Activated B cell treated with CpG ODN at 0.5 μM for 24 hours (primary cell): ENCODE measurements at places on chromosomes 12 and 14.
A peak's percentile ranks its signal among the peaks of the same experiment; 100 is the strongest.

DNA sequence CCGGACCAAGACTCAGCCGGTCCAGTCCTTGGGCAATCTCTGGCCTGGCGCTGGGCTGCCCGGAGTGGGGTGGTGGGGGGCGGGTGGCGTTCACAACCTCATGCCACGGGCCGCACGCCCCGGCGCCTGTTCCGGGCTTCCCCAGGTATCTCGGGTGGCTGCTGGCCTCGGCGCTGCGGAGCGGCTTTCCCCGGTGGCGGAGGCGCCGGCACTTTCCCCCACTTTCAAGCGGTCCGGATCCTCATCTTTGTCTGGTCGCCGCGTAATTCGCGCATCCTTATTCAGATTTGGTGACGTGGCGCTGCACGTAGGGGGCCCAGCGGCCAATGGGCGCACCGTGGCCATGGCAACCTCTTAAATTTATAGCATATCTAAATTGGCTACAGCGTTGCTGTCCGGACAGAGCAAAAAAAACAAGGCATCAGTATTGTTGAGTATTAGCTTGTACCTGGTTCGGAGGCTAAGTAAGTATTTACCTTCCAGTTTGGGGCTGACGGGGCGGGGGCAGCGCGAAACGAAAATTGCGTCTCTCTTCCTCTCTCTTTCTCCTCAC, at the start of gene LHX5:
TSS of gene LHX5 (minus strand) at position 253 of the 553 bp plus-strand sequence. CDS start 373 bp downstream, outside the sequence.
- no peak for DNase-seq

DNA sequence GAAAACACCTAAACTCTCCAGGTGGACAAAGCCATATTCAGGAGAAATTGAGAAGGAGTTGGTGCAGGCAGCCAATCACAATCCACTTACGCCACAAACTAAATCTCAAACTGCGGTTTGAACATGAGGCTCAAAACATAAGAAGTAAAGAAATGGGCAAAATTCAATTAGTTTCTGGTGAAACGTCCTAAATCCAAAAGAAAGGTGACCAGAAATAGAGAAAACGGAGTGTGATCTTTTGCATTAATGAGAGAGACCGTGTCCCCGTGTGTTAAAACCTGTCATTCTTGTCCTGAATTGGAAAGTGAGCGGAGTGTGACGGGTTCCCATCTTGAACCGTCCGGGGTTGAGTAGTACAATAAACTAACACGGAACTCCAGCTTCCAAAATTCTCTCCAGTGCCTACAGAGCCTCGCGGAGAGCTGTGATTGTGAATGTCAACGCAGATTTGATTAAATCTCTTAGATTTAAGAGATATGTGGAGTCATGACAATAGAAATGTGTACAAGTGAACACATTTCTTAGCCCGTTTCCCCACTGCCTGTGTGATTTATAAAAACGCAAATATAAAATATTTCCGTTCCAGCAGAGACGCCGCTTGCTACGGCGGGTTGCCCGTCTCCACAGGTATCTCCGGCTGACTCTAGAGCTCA, 595 bp upstream of the METAP2 start:
- DNase-seq: no peak

- no peak for DNase-seq
These were observed 56.2 kb downstream of the FNTB start for GRCh38 chr14:65042731-65043372.

DNA sequence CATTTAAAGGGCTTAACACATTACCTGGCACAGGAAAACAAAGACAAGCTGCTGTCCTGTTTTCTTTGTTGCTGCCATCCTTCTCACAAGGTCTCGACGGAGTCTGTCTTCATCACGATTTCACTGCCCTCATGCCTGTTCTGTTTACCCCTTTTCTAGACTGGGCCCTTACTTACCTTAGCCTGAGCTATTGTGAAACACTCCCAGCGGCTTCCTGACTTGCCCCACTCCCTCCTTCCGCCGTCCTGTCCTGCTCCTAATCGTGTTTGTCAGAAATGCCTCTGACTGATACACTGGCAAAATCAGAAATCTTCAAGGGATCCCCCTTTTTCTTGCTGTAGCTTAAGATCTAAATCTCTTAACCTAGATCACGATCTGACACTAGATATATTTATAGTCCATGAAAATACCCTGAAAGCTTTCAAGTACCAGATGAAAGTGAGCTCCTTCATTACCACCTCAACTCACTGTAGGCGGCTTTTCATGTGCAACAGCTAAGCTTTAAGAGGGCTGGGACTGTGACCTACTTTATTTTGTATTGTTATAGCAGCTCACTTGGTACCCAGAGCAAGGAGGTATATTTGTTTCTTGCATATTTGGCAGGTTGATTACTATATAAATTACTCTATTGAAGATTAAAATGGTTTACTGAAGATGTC, 32.1 kb downstream of the TECPR2 start:
- DNase-seq: no peak

- DNase-seq: no peak
These were observed 1100.6 kb downstream of the GALC start for GRCh38 chr14:86892152-86892956.

DNA sequence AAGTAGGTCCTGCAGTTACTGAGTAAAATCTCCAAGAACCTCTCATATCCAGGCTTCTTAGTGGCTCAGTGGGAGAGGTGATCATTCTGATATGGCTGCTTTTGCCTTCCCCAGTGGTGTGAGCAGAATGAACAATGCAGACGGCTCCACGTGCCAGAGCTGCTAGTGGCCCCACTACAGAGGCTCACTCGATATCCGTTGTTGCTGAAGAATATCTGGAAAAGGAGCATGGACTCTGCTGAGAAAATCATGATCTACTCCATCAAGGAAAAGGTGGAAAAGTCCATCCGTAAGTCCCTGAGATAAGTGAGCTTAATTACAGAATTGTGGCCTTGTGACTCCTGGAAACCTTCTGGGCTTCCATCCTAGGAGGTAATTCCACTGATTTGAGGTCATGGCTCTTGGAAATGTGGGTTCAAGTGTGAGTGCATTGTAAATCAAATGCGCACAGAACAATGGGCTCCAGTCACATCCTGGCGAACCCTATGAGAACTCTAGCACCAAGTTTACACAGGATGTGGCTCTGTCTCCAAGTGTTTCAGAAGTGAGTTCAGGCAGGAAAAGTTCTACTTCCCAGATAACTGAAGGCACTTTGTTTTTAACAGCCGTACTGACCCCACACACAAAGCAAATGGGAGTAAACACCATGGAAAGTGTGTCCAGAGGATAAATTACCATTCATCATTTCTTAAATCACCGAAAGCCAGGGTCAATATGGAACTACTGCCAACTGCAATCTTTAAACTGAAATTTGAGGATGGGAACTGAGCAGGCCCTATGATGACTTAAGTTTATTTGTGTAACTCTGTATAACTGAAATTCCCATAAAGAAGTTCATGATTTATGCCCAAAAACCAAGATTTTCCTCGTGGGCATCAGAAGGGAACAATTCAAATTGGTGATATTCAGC, 51.4 kb downstream of the PLEKHG7 start:
- DNase-seq: no peak

- no peak for DNase-seq
These were observed 35.9 kb downstream of the WNK1 start for GRCh38 chr12:788288-788687.

- no peak for DNase-seq
These were observed 23.2 kb downstream of the GALNT9 start for GRCh38 chr12:132305991-132306884.

DNA sequence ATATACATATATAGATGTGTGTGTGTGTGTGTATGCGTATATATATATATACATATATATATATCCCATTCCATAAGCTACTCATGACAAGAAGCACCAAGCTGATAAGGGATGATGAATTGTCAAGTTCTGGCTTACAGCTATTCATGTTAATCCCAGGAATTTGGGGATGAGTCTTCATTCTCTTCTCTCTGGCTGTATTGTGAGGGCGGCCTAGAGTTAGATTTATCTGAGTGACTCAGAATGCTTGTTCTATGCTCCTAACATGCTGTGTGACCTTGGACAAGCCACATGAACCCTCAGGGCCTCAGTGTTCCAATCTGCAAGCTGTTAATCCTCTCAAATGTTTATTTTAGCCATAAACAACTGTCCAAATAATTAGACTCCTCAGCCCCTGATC, 749.0 kb downstream of the MED13L start:
- DNase-seq: no peak

GRCh38 chr12:71763677-71764379, 9.2 kb downstream of the RAB21 start:
- no peak for DNase-seq

DNA sequence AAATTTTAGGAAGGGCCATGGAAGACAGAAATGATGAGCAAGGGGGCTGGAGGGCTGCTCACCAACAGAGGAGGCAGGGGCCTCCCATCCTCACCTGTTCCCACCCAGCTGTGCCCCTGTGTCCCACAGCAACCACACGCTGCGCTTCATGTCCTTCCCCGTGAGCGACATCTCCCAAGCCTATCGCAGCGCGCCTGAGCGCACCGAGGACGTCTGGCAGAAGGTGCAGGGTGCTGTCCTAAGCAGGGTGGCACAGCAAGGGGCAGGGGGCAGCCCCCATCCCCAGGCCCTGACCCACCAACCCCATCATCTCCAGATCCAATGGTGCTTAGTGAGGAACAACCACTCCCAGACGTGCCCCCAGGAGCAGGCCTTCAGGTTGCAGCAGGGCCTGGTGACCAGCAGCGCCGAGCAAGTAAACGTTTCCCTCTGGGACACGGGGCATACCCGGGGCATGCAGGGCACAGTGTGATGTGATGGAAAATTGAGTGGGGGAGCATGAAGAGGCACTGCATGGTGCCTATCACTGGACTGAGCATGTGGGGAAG, 8.1 kb downstream of the CARMIL3 start:
- DNase-seq: no peak

- no peak for DNase-seq
These were observed 4.3 kb upstream of the TRAF3 start for GRCh38 chr14:102772781-102773570.

DNA sequence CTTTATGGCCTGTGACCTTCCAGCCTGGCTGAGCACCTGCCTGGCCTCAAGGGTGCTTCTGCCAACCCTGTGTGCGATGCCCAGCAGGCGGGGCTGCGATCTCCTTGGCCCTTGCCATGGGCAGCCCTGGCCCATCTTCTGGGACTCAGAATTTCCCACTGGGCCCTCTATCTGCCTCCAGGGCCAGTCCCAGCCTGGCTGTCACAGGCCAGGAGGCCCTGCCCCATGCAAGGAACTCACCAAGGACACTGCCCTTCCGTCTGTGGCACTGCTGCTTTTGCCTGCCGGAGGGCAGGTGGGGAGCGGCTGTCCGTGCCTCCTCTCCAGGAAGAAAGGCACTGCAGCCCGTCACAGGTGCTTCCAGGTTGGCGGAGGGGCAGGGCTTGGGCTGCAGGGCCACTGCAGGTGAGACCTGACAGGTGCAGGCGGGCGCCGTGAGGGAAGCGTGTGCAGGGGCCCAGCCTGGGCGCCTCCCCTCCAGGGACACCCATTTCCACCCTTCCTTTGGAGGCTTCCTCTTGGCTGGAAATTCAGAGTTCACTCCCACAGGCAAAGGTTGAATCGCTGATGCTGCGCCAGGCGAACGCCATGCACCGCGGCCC, 177.8 kb downstream of the KIF26A start:
- peak; percentile 10 for DNase-seq

DNA sequence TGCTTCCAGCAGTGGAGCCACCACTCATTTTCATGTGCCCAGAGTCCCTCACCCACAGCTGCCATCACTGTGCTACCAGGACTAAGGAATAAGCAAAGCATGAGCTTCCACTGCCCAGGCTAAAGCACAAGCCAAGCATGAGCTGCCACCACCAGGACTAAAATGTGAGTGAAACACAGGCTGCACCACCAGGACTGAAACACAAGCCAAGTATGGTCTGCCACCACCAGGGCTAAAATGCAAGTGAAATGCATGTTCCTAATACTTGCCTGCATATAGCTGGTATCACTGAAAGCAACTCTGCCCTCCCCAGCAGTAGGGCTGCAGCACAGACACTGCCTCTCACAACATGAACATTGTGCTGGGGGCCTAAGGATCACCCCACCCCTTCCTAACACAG, 30.0 kb downstream of the CEP83 start:
- no peak for DNase-seq

DNA sequence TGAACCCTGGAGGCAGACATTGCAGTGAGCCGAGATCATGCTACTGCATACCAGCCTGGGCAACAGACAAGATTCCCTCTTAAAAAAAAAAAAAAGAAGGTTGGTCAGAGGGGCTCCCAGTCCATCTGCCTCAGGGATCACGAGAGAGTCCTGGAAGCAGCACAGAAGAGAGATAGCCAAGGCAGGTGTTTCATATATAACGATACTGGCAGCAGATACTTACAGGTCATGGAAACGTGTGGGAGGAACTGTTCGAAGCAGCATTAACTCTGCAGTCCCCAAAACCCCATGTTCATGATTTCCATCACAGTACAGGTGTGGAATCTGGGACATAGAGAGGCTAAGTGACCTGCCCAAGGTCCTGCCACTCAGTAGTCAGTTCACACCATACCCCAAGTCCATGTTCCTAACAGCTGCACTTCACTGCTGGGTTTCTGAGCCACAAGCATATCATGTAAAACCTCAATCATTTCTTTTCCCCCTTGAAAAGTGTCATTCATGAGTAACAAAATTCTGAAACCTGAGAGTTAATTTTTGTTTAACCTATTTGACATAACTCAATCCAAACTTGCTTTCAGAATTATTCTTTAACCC, 16.7 kb downstream of the CDK2AP1 start:
- no peak for DNase-seq

DNA sequence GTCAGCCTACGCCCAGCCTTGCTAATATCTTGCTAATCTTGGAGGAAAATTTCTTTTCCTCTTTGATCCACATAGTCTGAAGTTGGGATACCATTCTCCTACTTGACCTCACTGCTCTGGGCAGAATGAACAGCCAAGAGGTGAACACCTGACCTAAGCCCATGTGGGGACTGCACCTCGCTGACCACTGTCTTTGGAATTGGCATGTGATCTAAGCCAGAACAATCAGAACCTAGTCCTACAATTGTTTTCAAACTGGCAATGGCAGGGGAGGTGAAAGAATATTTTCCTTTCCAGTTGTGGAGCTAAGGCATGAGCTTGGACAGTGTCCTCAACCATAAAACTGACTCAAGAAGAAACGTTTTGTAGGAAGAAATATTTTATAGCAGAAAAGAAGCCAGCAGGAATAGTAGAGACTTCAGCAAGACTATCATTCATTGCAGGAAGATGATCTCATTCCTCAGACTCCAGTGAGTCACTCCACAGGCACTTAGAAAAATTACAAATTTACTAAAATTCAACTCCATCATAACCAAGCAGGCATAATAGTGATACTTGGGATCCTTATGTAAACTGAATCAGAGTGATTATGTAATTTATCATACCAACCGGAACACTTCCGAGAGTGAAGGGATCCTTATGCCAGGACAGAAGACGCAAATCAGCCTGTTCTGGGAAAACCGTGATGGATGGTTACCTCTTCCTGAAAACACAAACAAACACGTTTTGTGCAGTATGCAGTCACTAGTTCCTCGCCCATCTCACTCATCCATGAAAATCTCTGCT, 14.7 kb downstream of the PTPRO start:
- no peak for DNase-seq

DNA sequence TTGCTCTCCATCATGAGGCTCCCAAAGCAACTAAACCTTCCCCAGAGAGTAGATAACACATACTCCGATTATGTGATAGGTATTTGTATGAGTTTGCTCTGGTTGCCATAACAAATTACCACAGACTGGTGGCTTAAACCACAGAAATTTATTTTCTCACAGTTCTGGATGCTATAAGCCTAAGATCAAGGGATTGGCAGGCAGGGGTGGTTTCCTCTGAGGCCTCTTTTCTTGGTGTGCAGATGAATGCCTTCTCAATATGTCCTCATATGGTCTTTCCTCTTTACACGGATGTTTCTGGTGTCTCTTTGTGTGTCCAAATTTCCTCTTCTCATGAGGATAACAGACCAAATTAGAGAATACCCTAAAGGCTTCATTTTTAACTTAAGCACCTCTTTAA, 285.8 kb upstream of the GRIP1 start:
- no peak for DNase-seq
